H9 (cell line): ENCODE measurements at places on chromosomes 2 and 18. TPM values are rescaled to one million over a fixed set of nuclear protein-coding genes. Genes with fewer than 3 reads are reported as not detected.

RAB17 gene
- total RNA-seq, result 25.9 and 31.9 TPM in 2 replicates

CHST9 gene
- total RNA-seq, result 3.0 and 3.5 TPM in 2 replicates

LRRTM1 gene
- total RNA-seq, result 1.1 and 1.2 TPM in 2 replicates

MC2R gene
- not detected in 2 replicates for total RNA-seq

SOX11 gene
- total RNA-seq, result 42.8 and 43.8 TPM in 2 replicates

SLC5A6 gene
- 112 and 122 TPM in 2 replicates for total RNA-seq

NAT8 gene
- not detected in 2 replicates for total RNA-seq

RESP18 gene
- total RNA-seq, result not detected in 2 replicates

LONRF2 gene
- 2.4 and 2.7 TPM in 2 replicates for total RNA-seq

- H3K27me3 ChIP-seq, result peaks cover 6% of the 10 kb centered on the region; the same call in 1 of the 2 replicates
- peak overlapping the region; percentile 89 for H3K4me3 ChIP-seq
- no peaks in the 10 kb centered on the region; the same call in 1 of the 2 replicates for H3K4me1 ChIP-seq
- H3K36me3 ChIP-seq, result no peaks in the 10 kb centered on the region
- no peak overlapping the region for H3K27ac ChIP-seq
Observed at GRCh38 chr2:118013221-118013723, 598 bp downstream of the CCDC93 start.

- DNase-seq, result no peak
- H3K36me3 ChIP-seq, result no peaks in the 10 kb centered on the region
- H3K27ac ChIP-seq, result no peak overlapping the region
Observed at GRCh38 chr2:137000811-137001210, 235.5 kb downstream of the THSD7B start.

- no peaks in the 10 kb centered on the region for H3K4me1 ChIP-seq
- no peak for DNase-seq
- H3K4me3 ChIP-seq, result no peak overlapping the region
- peaks cover 13% of the 10 kb centered on the region for H3K36me3 ChIP-seq
- H3K27ac ChIP-seq, result no peak overlapping the region
Observed at GRCh38 chr2:108409768-108410167, 32.0 kb downstream of the SULT1C4 start.

GRCh38 chr2:152823905-152824304, 105.5 kb downstream of the ARL6IP6 start:
- DNase-seq, result no peak
- H3K4me3 ChIP-seq, result no peak overlapping the region
- H3K4me1 ChIP-seq, result peaks cover 2% of the 10 kb centered on the region; the same call in 1 of the 2 replicates
- H3K27me3 ChIP-seq, result no peaks in the 10 kb centered on the region

- no peak overlapping the region for H3K27ac ChIP-seq
- H3K27me3 ChIP-seq, result no peaks in the 10 kb centered on the region
Observed at GRCh38 chr2:10566018-10566417, 117.9 kb upstream of the ODC1 start.

- H3K4me3 ChIP-seq, result no peak overlapping the region
- no peak for DNase-seq
- no peaks in the 10 kb centered on the region for H3K4me1 ChIP-seq
- no peaks in the 10 kb centered on the region for H3K27me3 ChIP-seq
- H3K27ac ChIP-seq, result no peak overlapping the region
- H3K36me3 ChIP-seq, result peaks cover 8% of the 10 kb centered on the region
Observed at GRCh38 chr2:24147364-24147763, 24.1 kb downstream of the FAM228B start.

DNA sequence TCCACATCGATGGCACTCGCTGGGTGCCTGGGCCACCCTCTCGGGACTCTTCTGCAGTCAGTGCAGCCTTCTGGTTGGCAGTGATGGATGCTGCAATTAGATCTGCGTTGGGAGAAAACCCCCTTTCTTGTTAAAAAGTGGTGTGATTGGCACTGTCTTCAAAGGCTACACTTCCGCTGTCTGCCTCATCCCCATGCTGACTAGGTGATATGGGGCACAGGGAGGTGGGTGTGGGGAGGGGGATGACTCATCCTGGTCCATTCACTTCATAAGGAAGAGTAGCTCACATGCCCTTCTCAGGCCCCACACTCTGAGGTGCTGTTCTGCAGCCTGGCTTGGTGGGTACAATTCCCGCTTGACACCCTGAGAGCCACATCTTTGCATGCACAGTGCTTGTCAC, 77.4 kb downstream of the THNSL2 start:
- DNase-seq, result no peak
- no peaks in the 10 kb centered on the region for H3K4me1 ChIP-seq
- H3K27ac ChIP-seq, result no peak overlapping the region
- peaks cover 15% of the 10 kb centered on the region for H3K36me3 ChIP-seq
- no peaks in the 10 kb centered on the region for H3K27me3 ChIP-seq
- H3K4me3 ChIP-seq, result no peak overlapping the region

- no peak overlapping the region for H3K4me3 ChIP-seq
- no peaks in the 10 kb centered on the region for H3K36me3 ChIP-seq
- H3K4me1 ChIP-seq, result no peaks in the 10 kb centered on the region
- H3K27me3 ChIP-seq, result no peaks in the 10 kb centered on the region
Observed at GRCh38 chr18:66734451-66734850, 130.6 kb upstream of the CDH19 start.

DNA sequence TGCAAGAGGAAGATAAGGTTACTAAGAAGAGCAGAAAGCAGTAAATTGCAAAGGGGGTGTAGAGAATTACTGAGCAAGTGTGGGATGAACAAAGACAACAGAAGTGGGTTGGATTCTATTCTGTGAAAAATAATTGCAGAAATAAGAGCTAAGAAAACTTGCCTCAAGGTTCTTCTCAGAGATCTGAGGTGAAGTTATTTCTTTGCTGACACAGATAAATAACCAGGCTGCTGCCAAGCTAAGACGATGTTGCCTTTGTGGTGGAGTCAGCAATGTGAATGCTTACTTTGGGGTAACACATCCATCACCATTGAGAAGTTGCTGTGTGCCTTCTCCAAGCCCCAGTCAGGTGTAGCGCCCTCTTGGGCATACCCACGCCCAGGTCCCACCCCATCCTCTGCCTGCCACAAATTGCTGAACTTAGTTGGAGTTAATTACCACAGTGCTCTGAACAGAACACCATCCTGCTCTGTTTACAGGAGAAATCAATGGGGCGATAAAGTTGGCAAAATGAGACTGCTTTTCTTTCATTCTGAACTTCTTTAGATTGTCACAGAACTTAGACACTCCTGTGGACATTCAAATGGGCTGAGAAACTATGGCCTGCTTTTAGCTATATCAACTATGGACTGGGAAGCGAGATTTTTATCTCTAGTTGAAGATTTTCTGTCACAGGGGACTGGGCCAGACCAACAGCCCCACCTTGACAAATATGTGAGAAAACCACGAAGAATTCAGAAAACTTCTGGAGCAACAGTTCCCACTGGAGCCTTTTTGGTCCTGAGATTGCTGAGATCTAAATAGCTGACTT, 283.6 kb downstream of the TMX3 start:
- H3K4me1 ChIP-seq, result no peaks in the 10 kb centered on the region
- H3K36me3 ChIP-seq, result no peaks in the 10 kb centered on the region
- H3K27ac ChIP-seq, result no peak overlapping the region
- peak; percentile 30 for DNase-seq

- H3K27me3 ChIP-seq, result peaks cover 50% of the 10 kb centered on the region
- no peak overlapping the region for H3K4me3 ChIP-seq
- no peaks in the 10 kb centered on the region for H3K36me3 ChIP-seq
Observed at GRCh38 chr18:57444301-57444759, 9.2 kb downstream of the ONECUT2 start.

GRCh38 chr2:186429104-186429503, 57.0 kb upstream of the ZC3H15 start:
- no peak for DNase-seq
- no peak overlapping the region for H3K4me3 ChIP-seq
- no peaks in the 10 kb centered on the region for H3K27me3 ChIP-seq
- H3K36me3 ChIP-seq, result no peaks in the 10 kb centered on the region
- no peak overlapping the region for H3K27ac ChIP-seq
- H3K4me1 ChIP-seq, result no peaks in the 10 kb centered on the region

DNA sequence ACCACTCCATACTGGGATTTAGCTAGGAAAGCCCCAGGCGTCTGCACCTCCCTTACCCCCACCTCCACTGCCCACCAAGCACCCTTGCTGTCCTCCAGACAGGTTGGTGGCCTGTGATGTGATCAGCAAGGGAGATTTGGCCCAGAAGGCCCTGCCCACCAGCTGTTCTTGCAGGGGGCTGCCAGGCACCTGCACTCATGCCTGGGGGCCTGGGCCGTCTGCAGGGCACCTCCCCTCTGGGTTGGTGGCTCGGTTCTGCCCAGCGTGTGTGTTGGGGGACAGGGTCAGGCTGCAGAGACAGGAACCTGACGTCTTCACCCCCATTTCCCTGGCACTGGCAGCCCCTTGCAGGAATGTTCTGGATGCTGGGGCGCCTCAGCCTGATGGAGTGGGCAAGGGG, 5.8 kb downstream of the DNMT3A start:
- no peak overlapping the region for H3K27ac ChIP-seq
- H3K36me3 ChIP-seq, result no peaks in the 10 kb centered on the region; the same call in 2 of the 3 replicates
- H3K4me3 ChIP-seq, result no peak overlapping the region
- H3K4me1 ChIP-seq, result peaks cover 15% of the 10 kb centered on the region; the same call in 1 of the 2 replicates
- H3K27me3 ChIP-seq, result no peaks in the 10 kb centered on the region
